Lung microvascular endothelial cell (primary cell): ENCODE measurements at places on chromosomes 13 and 19. TPM values are rescaled to one million over a fixed set of nuclear protein-coding genes. Genes with fewer than 3 reads are reported as not detected.

DNA sequence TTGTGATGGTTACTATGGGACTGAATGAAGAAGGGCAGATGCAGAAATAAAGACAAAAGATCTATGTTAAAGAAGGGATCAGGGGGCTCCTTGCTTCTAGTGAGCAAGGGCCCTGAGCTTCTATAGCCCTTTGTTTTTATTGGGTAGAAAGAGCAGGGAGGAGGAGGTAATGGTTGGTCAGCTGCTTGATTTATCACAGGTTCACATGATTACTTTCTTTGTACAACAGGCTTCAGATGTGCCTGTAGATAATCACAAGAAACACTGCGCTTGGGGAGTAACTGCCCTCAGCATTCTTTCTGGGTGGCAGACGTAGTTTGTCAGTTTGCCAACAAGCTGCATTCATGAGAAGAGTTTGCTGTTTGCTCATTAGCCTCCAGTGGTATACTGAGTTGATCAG, 4.8 kb upstream of the ZNF439 start:
- no peak for DNase-seq

The IPO5 gene
- total RNA-seq = 99.0 and 128 TPM in 2 replicates

DNA sequence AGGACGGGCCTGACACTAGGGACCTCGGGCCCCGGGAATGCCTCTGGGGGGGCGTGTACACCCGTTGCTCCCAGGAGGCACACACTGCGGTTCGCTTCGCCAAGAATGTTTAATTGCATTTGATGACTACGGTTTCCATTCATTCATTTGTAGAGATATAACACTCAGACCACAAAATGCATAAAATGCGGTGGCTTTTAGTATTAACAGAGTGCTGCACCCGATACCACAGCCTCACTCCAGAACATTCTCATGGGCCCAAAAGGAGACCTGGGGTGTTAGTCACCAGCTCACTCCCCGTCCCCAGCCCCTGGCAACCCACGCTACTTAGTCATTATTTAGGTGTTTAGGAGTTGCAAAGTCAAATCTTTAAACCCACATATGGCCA, 21.8 kb downstream of the HCN2 start:
- DNase-seq = no peak

DNA sequence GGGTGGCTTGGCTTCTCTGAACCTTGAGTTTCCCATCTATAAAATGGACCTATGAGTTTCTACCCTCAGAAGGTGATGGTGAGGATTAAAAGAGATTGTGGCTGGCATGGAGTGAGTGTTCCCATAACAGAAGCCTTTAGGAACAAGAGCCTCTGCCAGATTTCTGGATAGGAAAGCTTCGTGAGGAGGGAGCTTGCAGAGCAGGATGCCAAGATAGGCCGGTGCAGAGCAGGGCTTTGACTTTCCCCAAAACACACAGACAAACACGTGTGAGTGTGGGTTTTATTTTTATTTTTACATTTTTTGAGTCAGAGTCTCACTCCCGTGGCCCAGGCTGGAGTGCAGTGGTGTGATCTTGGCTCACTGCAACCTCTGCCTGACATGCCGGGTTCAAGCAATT, 3.7 kb upstream of the CNN1 start:
- DNase-seq = no peak

DNA sequence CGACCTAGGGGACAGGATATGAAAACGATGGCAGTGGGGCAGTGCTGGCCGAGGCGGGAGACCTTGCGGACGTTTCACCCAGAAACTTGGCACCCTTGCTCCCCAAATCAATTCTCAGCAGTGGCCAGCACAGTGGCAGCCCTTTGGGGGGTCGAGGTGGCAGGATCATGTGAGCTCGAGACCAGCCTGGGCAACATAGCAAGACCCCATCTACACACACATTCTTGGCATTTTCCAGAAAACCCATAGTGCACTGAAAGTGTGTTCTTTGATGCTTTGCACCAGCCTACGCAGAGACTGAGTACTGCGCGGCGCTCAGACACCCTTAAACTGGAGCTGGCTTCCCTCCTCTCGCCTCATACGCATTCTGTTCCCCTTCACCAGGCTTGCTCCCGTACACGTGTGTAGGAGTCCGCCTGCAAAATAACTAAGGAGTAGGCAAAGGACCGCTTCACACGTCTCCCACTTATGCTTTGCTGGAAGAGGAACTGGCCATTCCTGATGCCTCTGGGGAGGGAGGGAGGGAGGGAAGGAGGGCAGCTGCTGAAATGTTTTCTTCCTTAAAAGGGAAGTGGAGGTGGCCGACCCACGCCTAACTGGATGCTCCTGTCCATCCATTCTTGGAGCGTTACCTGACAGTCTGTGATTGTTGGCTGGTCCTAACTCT, 23.5 kb upstream of the MIER2 start:
- DNase-seq = no peak

The NKG7 gene
- not detected in 2 replicates for total RNA-seq

- DNase-seq = no peak
These were observed 387.2 kb downstream of the GPC5 start for GRCh38 chr13:91785431-91786119.
